GDM1 (cell line): ENCODE measurements at places on chromosomes 5 and 9.

GRCh38 chr9:132588098-132588497 is 5.7 kb downstream of the BARHL1 start:
- no peak for DNase-seq

- no peak for DNase-seq
These were observed 428 bp downstream of the SLCO4C1 start for GRCh38 chr5:102295534-102296177.

- no peak for DNase-seq
These were observed 65.7 kb downstream of the TMEM38B start for GRCh38 chr9:105760053-105760452.

- no peak for DNase-seq
These were observed 87.0 kb upstream of the MTAP start for GRCh38 chr9:21715408-21715807.

GRCh38 chr5:24080046-24080445 is 564.7 kb downstream of the CDH10 start:
- DNase-seq: no peak

- no peak for DNase-seq
These were observed 123.6 kb upstream of the CCDC112 start for GRCh38 chr5:115419846-115420585.

DNA sequence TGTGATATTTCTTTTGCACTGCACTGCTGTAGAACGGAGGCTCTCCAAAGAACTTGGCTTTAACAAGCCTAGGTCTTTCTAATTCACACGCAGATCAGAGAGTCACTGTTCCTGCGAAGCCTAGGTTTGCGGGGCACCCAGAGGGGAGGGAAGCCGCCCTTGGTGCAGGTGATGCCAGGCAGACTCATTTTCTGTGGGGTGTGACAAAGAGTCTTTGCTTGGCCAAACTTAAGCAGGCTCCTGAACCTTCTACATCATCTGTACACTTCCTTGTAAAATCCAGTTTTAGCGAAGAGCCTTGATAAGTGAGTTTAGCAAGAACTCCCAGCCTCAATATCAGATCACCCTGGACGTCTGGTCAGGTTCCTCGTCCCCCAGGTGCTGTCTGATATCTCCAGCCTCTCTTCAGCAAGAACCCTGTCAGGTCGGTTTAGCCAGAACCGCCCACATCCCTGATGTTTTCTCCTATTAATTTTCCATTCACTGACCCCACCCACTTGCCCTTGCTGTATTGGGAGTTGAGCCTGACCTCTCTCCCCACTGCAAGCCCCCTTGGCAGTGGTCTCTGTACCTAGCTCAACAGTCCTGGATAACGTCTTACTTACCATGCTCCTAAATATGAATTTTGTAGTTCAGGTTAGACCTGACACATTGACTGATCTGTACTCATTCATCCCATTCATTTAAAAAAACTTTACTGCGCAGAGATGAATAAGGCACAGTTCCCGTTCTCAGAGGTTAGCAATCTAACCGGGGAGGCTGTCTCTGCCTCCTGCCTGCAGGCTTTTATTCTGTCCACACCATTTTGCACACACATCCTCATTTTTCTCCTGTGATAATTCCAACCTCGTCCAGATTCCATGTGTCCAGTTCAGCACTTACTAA is 880 bp upstream of the UBAC1 start:
- no peak for DNase-seq

DNA sequence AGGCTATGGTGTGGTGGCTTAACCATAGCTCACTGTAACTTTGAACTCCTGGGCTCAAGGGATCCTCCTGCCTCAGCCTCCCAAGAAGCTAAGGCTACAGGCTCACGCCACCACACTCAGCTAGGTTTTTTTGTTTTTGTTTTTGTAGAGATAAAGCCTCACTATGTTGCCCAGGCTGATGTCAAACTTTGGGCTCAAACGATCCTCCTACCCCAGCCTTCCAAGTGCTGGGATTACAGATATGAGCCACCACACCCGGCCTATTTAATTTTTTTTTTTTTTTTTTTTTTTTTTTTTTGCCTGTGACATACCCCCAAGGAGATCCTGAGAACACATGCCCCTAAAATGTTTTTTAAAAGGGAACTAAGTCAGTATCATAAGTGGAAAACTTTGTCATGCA is 10.4 kb downstream of the FUBP3 start:
- DNase-seq: no peak

DNA sequence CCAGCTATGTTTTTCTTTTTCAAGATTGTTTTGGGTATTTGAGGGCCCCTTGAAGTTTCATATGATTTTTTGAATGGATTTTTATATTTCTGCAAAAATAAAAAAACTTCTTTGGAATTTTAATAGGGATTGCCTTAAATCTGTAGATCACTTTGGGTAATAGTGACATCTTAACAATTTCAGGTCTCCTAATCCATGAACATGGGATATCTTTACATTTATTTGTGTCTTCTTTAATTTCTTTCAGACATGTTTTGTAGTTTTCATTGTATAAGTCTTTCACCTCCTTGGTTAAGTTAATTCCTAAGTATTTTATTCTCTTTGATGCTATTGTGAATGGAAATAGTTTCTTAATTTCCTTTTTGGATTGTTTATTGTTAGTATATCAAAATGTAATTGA is 79.1 kb downstream of the PPIC start:
- DNase-seq: no peak

GRCh38 chr5:73947906-73948640 is 322.1 kb downstream of the ARHGEF28 start:
- no peak for DNase-seq

- DNase-seq: no peak
These were observed 64.7 kb upstream of the RICTOR start for GRCh38 chr5:39138892-39139291.

GRCh38 chr9:13942695-13943094 is 371.2 kb downstream of the NFIB start:
- DNase-seq: no peak

- no peak for DNase-seq
These were observed 32.1 kb downstream of the FST start for GRCh38 chr5:53512539-53512938.

GRCh38 chr5:58902305-58902704 is 319.4 kb downstream of the RAB3C start:
- DNase-seq: no peak
